ENCODE measurements at places on chromosomes 7 and 10. TPM values are rescaled to one million over a fixed set of nuclear protein-coding genes. Genes with fewer than 3 reads are reported as not detected.

AKR1C4 gene
- total RNA-seq: not detected

FAM25A gene
- total RNA-seq: not detected

C10orf67 gene
- total RNA-seq: not detected

DNA sequence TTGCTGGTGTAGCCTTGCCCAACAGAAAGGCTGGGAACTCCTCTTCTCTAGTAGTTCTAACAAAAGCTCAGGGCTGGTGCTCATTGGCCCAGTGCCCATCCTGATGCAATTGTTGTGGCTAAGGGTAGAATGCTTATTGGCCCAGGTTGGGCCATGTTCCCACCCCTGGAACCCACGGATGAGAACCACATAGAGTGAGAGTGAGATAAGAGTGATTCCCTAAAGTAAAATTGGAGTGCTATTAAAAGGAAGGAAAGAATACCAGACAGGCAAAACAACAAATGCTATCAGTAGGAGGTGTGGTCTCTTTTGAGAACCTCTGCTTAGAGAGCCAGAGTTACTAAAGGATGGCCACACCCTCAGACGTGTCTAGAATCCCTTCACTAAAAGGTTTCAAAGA is 49.2 kb downstream of the LGI1 start:
- no peak for DNase-seq

- DNase-seq: peak; percentile 83
Measured at GRCh38 chr10:31133792-31134310, 102.2 kb upstream of the ZNF438 start.

CHN2 gene
- 9.1 TPM for total RNA-seq

DNA sequence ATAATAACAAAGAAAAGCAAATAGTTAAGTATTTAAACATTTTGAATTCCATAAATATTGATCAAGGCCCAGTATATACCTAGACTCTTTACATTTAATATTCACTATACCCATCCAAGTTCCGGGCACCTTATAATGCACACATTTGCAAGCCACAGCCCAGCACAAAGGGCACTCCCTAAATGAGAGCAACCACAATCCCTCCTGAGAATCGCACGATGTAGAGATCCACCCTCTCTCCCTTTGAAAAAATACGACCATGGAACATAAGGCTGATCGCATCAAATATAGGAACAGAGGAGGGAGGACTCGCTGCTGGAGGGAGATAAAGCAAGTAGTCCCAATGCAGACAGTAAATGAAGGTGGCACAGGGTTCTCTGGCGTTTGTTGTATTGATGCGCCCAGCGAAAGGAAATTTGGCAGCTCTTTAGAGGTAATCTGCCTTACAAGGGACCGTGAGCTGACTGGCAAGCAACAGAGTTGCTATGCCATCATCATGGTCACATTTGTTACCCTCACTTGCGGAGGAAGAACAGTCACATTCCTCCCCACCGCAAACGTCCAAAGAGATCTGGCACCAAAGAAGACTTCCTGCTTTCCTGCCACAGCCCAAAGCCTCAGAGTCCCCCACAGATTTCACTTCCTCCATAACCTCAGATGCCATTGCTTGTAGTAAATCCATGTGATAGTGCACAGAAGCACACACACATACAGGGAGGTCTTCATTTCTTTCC is 16.1 kb upstream of the TAS2R40 start:
- DNase-seq: peak; percentile 58

DNA sequence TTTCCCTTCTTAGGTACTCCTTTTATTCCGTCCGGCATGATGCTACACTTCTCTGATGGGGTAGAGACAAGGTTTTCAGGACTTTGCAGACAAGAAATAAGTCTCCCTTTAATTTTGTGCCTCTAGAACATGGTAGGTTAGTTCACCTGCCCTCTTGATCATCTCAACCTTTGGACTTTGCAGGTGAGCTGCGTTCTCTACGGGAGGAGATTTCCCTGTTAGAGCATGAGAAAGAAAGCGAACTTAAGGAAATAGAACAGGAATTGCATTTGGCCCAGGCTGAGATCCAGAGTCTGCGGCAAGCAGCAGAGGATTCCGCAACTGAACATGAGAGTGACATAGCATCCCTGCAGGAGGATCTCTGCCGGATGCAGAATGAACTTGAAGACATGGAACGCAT is 9.2 kb downstream of the CCDC136 start:
- no peak for DNase-seq

NT5C3A gene
- 27.1 TPM for total RNA-seq

GRCh38 chr7:85823396-85824080 is 636.7 kb upstream of the SEMA3D start:
- DNase-seq: no peak

TFEC gene
- total RNA-seq: not detected

GRCh38 chr7:119943942-119944600 is 328.9 kb upstream of the KCND2 start:
- no peak for DNase-seq

SEC24C gene
- total RNA-seq: 50.6 TPM

SPDYE8 gene
- not detected for total RNA-seq

GRCh38 chr10:83127942-83128575 is 1011.2 kb upstream of the GHITM start:
- DNase-seq: no peak

DNA sequence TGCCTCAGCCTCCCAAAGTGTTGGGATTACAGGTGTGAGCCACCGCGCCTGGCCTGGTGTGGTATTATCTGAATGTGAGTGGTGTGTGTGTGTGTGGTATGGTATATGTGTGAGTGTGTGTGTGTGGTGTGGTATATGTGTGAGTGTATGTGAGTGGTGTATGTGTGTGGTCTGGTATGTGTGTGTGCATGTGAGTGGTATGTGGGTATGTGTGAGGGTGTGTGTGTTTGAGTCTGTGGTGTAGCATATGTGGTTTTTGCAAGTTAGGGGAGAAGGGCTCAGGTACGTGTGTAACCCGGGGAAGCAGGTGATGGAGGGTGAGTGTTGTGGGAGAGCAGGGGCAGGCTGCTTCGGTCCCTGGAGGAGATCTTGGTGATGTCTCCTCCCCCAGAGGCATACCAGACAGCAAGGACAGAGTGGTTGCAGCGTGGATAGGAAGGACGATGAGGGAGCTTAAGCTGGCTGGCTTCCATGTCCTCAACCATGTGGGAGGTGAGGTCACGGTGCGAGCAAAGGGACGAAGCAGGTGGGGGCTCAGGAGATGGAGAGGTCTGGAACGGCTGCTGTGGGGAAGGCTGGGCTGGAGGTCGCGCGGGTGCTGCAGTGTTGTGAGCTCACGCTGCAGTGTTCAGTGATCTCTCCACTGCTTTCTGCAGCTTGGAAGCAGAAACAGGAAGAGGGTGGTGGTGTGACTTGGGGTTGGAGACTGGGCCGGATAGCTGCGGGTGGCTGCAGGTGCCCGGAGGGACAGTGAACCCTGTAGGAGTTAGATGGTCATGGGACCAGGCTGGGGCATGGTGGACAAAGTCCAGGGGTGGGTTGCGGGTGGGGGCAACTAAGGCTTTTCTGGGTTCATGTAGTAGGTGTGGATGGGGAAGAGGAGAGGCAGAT is 5.0 kb downstream of the ZYX start:
- no peak for DNase-seq

DNA sequence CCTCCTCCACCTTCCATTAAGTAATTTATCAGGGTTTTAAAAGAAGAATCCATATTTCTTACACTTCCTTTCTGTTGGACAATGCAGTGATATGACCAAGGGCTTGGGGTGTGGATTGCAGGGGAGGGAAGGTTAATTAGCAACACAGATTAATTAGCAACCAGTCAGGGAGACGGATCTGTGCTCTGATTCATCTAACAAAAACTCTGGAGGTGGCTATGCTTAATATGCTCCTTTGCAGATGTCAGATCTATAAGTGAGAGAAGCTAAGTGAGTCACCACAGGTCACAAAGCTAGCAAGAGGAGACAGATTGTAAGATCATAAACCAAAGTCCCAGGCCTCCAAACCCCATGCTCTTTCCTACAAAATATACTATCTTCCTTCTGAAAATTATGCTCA is 178.8 kb upstream of the ITGB1 start:
- no peak for DNase-seq

GRCh38 chr10:70541736-70542564 is 60.6 kb downstream of the PRF1 start:
- no peak for DNase-seq

DNA sequence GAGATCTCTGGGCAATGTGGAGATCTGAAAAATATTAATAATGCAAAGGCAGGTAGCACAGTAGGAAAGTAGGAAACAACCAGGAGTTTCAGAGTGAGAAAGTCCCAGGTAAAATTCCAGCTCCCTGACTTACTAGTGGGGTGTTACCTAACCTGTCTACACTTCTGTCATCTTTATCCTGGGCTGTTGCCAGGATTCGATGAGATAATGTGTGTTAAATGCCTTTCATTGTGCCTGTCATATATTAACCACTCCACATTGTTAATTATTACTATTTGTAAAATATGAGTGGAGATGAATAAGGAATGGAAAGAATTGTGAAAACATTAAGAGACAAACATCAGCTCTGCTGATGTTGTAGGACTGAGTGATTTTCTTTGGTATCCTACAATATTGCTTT is 50.0 kb upstream of the FRMD4A start:
- DNase-seq: no peak

- no peak for DNase-seq
Measured at GRCh38 chr7:31875424-31875823, 188.4 kb downstream of the PPP1R17 start.

GRCh38 chr7:134640842-134641715 is 5.6 kb upstream of the BPGM start:
- DNase-seq: no peak

DNA sequence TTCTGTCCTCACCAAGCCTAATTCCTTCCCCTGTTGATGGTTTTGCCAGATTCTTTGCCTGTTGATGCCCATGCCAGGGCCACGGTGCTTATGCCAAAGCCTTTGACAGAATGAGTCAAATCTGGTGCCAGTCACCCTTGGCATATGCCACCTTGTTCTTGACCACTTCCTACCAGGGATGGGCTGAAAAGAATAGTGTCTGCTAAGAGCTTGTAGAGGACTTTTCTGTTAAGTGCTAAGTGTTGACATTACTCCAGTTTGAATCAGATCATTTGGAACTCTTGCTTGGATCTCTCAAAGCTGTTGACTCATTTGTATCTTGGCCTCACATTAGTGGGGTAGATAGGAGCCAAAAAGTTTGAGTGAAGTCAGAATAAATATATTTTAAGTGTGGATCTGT is 661.2 kb downstream of the AUTS2 start:
- no peak for DNase-seq

DNA sequence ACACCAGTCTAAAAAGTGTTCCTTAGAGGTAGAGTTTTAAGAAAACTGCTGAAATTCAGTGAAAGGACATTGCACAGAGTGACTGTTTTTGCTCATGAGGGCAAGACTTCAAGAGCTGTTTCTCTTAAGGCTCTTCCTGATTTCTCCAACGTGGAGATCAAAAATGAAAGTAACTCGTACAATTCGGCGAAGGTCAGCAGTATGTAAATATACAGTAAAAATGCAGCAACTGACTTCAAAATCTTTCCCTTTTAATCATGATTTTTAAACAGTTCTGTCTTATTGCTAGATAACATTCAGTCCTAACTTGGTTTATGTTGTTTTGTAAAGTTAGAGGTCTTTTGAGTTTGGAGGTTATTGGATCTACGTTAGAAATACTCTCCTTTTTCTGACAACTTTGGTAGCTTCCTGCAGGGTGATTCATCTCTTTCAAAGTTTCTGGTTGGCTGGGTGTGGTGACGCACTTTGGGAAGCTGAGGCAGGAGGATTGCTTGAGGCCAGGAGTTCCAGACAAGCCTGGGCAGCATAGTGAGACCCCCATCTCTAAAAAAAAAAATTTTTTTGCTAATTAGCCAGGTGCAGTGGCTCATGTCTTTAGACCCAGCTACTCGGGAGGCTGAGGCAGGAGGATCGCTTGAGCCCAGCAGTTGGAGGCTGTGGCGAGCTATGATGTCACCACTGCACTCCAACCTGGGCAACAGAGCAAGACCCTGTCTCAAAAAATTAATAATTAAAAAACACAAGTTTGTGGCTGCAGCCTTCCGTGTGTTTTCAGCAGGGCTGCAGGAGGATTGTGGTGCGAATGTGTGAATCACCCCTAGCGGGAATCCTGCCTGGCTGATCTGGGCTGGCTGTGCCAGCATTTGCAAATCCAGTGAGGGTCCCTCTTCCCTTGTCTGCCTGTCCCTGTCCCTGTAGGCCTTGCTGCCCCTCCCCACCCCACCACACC is 29.2 kb upstream of the AP5Z1 start:
- DNase-seq: no peak

GRCh38 chr7:129359176-129359575 is 75.1 kb upstream of the STRIP2 start:
- DNase-seq: no peak

DNA sequence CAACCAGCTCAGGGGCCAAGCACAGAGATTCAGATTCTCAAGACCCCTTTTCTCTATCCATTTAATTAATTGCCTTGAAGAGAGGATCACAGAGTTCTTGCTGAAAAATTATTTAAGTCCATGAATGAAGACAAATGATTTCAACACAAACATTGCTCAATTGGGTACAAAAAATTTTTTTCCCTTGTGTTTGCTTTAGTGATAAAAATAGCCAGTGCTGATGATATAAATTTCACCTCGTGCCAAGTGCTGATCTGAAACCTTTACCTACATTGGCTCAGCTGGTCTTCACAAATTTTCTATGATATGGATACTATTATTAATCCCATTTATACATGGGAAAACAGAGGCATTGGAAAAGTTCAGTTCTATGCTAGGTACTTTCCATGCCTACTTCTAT is 377.1 kb downstream of the NRG3 start:
- DNase-seq: no peak

GRCh38 chr10:43109671-43110249 is 28.5 kb upstream of the CSGALNACT2 start:
- DNase-seq: no peak

DNA sequence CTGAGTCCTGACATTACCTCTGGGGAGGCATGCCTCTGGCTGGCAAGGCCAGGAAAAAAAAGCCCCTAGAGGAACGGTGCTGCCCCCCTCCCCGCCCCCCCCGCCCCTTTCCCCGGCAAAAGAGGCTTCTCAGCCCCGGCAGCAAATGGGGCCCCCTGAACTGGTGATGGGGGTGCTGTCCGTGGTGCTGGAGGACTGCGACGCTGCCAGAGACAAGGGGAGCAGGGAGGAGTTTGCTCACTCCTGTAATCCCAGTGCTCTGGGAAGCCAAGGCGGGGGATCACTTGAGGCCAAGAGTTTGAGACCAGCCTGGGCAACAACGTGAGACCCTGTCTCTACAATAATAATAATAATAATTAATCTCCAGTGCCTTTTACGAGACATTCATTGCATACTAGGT is 23.7 kb downstream of the SRRM3 start:
- peak; percentile 76 for DNase-seq

DNA sequence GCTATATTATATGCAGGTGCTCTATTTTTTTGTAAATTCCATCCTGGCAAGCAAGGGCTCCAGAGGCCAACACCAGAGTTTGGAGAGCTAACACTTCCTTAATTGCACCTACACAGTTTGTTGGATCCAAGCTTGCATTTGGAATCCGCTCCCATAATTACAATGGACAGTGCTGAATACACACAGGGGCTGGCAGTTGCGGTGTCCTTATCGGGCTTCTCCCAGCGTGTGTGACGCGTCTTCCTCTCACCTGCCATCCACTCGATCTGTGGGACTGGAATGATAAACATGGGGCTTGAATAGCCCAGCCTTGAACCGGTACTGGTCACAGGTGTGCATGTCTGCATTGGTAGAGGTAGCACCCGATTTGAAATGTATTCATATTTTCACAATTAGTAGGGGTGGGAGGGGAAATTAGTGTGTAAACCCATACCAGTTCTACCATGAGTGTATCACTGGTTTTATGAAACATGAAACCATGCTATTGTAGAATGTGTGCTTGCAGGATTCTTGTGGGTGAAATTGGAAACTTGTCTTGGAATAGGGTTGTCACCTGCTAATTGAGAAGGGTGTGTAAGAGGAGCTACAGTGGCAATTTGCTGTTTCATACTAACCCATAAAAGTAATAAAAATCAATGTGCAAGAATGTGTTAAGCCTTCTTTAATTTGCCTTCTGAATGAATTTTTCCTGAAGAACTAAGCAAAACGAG is 316.5 kb downstream of the WDR11 start:
- no peak for DNase-seq
